ENCODE measurements at places on chromosomes 7 and 10. TPM values are rescaled to one million over a fixed set of nuclear protein-coding genes. Genes with fewer than 3 reads are reported as not detected.

- no peaks in the 10 kb centered on the region for H3K4me1 ChIP-seq
- DNase-seq = no peak
- no peak overlapping the region for H3K4me3 ChIP-seq
- no peak overlapping the region for H3K27ac ChIP-seq
Measured at GRCh38 chr7:151157645-151158329, 9.7 kb downstream of the GBX1 start.

DNA sequence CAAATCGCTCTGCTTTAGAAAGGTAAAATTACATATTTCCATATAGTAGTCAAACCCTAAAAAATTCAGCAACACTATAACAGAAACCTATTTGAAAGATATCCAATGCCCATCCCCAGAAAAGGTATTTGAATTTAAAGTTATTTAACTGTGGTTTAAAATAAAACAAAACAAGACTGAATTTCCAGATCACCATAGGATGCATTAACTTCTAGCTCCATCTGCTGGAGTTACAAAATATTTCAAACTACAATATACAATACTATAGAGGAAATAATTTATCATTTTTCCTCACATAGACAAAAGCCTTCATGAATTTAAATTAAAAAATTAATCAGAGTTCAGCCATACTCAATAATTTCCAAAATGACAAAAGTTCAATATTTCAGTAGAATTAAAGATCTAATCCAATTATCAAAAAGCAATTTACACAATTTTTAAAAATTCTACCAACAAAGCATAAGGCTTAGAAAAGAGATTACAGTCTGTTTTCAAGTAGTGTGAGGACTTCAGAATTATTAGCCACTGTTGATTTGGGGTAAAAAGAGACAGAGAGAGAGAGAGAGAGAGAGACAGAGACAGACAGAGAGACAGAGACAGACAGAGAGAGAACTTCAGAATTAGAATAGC lies 75.9 kb downstream of the LMBR1 start:
- peak; percentile 68 for DNase-seq
- no peaks in the 10 kb centered on the region for H3K4me1 ChIP-seq
- H3K4me3 ChIP-seq = no peak overlapping the region
- no peaks in the 10 kb centered on the region for H3K27me3 ChIP-seq

DNA sequence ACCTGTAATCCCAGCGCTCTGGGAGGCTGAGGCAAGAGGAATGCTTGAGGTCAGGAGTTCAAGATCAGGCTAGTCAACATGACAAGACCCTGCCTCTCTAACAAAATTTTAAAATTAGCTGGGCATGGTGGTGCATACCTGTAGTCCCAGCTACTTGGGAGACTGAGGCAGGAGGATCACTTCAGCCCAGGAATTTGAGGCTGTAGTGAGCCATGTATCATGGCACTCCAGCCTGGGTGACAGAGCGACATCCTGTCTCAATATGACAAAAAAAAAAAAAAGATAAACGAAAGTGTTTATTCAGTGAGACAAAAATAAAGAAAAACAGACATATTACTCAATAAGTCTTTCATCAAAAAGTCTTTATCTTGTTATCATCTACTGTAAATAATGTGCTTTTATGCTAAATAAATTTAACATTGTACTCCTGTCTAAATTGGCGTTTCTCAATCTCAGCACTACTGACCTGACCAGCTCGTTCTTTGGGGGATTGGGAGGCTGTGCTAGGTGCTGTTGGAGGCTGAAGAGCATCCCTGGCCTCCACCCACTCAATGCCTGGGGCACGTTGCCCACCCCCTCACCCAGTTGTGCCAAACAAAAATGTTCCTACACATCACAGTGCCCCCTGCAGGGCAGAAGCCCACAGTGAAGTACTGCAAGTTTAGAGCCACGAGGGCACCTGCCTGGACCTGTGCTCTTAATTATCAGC lies 57.7 kb downstream of the NCAPG2 start:
- no peak overlapping the region for H3K4me3 ChIP-seq
- H3K27ac ChIP-seq = no peak overlapping the region
- peak; percentile 86 for DNase-seq
- no peaks in the 10 kb centered on the region for H3K27me3 ChIP-seq
- H3K4me1 ChIP-seq = no peaks in the 10 kb centered on the region

SFR1 gene
- 2.0 TPM for total RNA-seq

DNA sequence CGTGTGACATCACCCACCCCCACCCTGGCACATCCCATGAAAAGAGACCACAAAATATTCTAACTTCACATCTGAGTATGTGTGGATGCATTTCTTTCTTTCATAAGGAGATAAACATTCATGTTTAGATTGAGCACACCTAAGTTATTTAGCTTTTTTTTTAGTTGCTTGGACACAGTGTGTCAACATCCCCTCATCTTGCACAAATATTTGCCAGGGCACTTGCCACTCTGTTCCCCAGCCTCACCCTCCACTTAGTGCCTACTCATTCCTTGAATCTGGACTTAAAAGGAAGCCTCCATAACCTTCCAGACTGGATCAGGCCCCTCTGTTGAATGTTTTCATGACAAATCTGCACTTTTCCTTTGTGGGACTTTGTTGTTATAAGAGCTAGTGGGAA lies 338.9 kb upstream of the IGFBP3 start:
- H3K4me1 ChIP-seq = no peaks in the 10 kb centered on the region
- H3K27ac ChIP-seq = no peak overlapping the region
- DNase-seq = no peak
- no peak overlapping the region for H3K4me3 ChIP-seq
- no peaks in the 10 kb centered on the region for H3K36me3 ChIP-seq
- no peaks in the 10 kb centered on the region for H3K27me3 ChIP-seq
